ENCODE measurements at places on chromosomes 3 and 15.

DNA sequence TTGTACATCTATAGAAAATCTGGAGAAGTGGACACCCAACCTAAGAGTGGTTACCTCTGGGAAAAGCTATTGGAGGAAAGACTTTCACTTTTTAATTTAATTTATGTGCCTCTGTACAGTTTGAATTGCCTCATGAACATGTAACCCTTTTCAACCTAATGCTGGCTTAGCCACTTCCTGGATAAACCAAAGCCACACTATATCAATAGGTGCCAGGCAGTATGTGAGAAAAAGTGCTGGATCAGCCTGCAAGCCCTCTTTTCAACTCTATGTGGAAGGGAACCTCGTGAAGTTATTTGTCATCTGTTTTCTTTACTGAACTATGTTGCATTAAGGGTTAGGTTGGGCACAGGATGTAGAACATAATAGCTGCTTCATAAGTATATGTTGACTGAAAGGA is 9.3 kb upstream of the TOPAZ1 start:
- peak; percentile 55 for DNase-seq

GRCh38 chr3:171328419-171329082 is 131.7 kb downstream of the TNIK start:
- DNase-seq = peak; percentile 84

DNA sequence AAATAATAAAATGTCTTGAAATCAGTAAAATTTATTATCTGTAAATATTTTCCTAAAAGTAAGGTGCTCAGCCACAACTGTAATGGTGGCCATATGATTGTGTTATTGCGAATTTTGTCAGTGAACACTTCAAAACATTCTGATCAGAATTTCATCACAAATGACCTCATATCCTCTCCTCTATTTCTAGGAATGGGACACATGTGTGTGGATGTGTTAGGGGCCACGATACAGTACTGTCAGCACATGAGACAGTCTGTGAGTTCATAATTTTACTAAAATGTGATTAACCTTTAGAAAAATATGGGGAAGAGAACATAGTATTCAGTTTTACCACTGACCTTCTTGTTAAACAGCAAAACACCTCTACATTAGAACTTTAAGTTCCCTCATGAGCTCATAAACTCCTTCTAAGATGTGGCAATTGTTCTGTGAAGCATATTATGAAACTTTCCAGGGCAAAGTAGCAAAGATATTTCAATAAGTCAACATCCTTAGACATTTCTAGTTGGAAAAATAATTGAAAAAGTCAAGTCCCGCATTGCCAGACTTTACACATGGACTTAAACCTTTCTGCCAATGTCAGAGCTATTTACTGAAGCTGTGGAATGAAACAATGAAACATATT is 158.2 kb upstream of the ABI3BP start:
- DNase-seq = no peak

DNA sequence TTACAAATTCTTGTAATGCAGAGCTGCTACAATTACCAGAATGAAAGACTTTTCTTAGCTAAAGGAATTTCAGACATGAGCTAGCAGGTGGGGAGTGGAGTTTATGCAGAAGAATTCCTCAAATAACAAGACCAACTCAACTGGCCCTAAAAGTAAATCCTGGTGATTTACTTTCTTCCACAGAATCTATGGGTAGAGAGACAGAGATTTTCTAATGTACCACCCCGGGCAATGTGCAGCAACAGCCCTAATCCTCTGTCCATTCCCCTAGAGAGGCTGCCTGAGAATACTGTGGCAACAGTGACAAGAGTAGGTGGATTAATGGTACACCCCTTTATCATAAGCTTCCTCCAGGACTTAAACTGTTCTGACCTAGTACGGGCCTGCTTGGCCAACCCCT is 55.2 kb downstream of the AQR start:
- DNase-seq = no peak

DNA sequence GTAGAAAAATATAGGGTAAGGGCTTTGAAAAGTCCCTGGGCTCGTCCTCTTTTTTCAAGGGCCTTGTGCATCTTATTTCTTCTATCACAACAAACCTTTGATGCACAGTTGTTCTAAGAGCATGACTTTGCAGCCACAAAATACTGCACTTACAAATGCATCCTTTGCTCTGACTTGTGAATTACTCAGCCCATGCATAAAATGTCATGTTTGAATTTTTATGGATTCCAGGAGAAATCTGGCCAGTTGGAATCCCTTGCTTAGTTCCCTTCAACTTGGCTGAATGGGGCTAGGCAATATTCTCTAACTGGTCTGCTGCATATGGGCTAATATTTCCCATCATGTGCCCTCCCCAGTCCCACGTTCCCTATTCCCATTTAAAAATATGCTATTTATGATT is 523.9 kb upstream of the RGMA start:
- DNase-seq = no peak

DNA sequence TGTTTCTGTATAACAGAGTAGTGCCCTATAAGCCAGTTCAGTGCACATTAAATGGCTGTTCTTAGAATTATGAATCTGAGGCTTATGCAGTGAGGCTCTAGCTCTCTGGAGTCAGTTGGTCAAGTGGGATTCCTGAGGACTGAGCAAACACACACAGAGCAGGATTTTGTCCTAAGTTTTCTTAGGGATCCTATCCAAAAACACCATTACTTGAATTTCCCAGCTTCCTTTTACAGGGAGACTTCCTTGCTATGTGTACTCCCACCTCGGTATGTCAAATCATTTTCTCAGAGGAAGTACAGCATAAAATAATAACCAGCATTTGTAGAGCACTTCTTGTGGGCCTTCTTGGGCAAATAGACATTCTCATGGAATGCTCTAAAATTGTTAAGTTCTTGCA is 63.1 kb upstream of the GOLGA6B start:
- DNase-seq = no peak

- DNase-seq = peak; percentile 78
Observed at GRCh38 chr3:46998121-46998851, 18.8 kb downstream of the NBEAL2 start.

GRCh38 chr3:141828487-141828886 is 48.0 kb upstream of the ATP1B3 start:
- no peak for DNase-seq

DNA sequence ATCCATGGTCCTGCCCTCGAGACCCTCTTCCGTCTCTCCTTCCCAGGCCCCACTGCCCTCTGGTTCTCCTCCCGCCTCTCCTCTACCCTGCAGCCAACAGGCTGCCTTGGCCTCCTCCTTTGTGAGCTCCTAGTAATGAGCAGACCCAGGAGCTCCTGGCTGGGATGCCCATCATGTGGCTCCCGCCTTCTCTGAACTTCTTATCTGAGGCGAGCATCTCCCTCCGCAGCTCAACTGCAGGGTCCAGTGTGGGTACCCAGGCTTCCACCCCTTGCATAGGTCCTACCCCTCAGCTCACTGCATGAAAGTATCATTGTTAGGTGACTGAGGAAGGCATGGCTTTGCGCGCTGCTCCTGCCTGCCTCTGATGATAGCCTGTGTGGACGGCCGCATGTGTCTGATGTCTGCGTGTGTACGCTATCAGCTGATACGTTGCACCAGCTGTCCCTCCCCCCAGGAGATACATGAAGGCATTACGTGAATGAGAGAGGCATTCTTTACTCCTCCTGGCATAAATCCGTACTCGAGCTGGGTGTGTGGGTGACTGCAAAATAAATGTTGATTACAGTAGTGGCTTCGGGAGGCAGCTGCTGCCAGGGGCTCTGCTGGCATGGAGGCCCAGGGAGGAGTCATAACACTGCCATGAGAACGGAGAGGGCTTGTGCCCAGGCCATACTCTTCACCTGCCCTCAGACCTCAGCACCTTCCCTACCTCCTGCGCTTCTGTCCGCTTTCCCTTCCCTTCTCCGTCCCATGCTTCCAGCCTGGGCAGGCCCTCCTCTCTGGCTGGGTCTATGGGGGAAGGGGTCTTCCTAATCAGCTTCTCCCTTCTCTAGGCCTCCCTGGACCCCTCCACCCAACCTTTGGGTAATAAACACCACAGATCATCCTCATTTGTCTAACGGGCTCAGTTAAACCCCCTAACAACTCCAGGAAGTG is 48.8 kb downstream of the ZNF710 start:
- peak; percentile 34 for DNase-seq

GRCh38 chr15:79172801-79173460 is 82.4 kb upstream of the RASGRF1 start:
- DNase-seq = no peak

DNA sequence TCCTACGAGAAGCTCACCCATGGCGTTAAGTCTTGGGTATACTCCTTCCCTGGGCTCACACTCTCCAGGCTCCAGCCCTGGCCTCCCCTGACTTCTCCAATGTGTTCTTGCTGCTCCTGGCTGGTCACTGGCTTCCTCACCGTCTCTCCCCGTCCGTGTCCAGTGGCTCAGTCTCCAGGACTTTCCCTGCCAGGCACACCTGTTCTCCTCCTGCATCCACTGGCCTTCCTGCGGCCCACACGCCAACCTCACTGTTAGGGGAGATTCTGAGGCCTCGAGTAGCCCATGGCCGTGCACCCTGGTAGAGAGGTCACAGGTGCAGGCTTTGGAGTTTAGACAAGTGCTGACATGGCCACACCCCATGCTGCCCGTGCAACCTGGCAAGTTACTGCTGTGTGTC is 91.9 kb upstream of the SNRPA1 start:
- no peak for DNase-seq

DNA sequence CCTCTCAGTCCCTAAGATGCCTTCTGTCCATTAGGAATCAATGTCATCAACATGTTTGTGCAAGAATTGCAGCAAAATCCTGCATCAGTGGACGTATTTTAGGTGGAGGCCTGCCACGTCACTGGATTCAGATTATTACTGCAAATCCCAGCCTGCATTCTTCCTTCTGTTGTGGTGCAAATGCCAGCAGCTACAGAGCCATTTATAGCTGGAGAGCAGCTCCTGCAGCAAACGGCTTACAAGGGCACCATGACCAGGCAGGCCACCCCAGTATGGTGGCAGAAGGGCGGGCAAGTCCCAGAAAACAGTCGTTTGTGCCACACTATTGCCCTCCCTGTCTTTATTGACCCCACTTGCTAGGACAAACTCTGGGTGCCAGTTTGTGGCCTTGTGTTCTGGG is 74.7 kb downstream of the SNRK start:
- DNase-seq = no peak

GRCh38 chr3:189184566-189184965 is 12.8 kb downstream of the TPRG1 start:
- no peak for DNase-seq

- DNase-seq = no peak
Observed at GRCh38 chr15:90349072-90349471, 3.0 kb upstream of the ZNF774 start.

DNA sequence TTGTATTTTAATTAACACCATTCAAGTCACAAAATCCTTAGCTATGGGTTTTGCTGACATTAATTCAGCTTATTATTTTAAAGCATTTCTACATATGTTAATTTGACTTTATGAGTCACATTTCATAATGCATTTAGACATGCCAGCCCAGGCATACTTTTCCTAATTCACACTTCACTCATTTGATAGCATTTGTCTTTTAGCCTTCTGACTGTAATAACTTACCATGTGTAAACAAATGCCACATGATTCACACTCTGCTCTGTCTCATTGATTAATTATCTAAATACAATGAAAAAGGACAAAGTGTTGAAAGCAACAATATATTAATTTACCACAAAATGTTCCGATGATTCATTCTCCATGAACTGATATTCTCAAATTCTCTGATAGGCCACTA is 927.8 kb upstream of the EPHA6 start:
- no peak for DNase-seq

DNA sequence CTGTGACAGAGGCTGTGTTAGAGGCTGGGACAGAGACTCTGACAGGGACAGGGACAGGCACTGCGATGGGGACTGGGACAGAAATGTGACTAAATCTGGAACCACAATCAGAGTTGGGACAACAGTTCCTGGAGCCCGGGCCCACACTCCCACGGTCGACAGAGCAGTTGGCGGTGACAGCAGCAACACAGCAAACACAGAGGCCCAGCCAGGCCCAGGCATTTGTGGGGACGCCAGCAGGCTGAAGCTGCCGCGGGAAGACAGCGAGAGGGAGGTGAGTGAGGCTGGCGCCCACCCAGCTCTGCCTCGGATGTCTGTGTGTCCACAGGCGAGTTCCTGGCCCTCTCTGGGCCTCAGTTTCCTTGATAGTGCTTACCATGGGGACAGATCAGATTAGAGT is 9.3 kb upstream of the HCN4 start:
- no peak for DNase-seq

DNA sequence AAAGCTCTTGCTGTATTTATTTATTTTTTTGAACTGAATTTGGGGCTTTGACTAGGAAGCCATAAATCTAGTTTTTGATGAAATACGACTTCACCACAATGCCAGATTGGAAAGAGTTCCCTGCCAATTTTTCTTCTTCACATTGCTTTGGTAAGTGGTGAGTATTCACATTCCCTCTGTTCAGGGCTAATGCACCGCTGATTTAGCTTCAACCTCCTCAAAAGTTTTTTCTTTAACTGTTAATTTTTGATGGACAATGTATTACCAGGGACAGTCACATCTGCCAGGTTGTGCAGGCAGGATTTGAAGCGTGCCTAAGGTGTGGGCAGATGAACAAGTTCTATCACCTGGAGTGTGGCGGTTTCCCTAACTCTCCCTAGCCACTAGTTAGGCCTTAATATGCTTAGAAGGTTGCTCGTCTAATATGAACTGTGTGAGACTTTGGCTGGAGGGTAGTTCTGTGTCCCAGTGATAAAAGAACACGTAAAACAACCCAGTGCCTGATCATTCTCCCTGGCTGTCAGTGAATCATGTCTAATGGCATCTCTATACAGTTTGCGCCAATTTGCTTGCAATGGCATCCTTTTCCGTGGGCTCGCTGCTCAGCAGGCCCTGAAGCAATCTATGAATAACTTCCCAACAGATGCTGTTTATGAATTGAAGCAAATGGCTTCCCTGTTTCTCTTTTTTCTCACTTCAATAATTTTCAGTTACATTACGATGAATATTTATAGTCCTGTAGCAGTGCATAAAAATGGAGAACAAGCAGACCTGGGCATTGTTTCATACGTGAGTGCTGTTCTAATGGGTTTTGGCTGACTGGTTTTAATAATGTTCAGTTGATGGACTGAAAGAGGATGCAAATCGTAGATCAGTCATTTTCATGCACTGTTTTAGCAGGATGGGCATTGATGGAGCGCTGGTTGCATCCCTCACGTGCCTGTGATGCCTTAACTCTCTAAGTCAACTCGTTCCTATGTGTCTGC is 243.2 kb upstream of the SUCLG2 start:
- DNase-seq = no peak
